ENCODE measurements at places on chromosomes 11 and 22.

GRCh38 chr11:61021661-61022212 lies 50.3 kb downstream of the CD6 start:
- DNase-seq, result peak; percentile 76

GRCh38 chr11:129605815-129606214 lies 209.8 kb upstream of the TMEM45B start:
- DNase-seq, result no peak

DNA sequence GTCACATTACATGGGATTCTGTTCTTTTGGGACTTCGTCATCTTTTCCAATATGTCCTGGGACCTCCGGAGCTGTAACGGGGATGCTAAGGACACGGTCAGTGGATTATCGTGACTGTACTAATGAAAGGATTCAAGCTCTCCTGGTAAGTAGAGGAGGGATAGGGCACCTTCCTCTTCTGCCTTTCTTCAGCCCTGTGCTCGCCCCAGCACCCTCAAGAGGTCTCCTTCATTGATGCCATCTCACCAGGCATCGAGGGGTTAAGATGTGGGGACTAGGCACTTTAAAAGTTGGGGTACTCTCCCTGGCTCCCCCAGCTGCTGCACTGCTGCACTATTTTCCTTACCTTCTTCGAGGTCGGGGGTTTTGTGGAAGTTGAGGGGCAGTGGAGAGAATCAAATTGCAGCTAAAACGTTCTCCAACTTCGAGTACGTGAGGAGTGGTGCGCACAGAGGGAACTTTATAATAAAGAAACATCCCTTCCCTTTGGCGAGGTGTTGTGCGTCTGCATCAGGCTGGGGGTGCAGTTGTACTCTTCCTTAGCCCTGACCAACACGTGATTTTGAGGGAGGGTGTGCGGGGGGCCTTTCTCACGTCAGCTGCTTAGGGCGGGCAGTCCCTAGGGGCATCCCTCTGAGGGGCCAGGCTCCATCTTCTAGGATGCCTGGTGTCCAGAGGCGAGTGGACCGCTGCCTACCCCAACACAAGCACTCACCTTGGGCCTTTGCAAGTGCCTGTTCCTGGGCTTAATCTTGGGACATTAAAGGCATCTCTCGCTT lies 96.1 kb downstream of the GRAMD1B start:
- no peak for DNase-seq

DNA sequence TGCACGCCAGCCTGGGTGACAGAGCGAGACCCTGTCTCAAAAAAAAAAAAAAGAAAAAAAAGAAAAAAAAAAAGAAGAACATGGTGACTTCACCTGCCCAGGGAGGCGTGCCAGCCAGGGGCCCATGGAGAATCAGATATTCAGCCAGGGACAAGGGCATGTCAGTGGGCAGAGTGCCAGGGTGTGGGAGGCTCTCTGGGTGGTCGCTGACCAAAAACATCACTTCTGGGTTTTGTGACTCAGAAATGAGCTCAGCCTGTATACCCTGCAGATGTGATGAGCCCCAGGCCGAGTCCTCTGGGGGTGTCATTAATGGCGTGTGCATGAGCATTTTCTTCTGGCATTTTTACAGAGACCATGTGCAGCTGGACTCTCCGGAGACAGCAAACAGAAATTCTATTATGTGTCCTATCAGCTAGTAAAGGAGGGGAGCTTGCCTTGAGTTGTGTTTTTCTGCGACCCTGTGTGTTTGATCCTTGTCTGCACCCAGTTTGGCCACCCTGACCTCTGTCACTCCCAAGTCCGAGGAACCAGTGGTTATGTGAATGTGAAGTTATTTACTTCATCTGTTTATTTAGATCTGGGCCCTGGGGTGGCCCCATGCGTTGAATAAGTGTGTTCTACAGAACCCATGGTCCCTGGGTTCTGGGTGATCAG lies 53.6 kb downstream of the BCR start:
- DNase-seq, result no peak

DNA sequence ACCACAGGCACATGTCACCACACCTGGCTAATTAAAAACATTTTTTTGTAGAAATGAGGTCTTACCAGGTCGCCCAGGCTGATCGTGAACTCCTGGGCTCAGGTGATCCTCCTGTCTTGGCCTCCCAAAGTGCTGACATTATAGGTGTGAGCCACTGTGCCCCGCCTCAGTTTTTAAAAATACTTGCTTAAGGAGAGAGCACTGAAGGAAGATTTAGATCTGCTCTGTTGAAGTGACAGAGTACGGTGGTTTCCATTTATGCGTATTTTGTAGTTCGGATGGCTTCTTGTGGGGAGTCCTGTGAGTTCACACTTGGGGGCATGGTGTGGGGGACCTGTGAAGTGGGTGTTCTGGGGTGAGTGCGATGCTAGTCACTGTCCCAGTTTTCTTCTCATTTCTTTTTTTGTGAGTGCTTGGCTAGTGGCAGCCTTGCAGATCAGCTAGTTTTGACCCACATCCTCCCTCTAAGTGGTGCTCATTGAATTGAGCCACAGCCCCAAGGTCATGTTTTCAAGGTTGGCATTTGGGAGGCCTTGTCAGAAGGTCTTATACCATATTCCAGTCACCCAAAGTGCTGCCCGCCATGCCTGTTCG lies 31.5 kb downstream of the PTPRJ start:
- peak; percentile 29 for DNase-seq

DNA sequence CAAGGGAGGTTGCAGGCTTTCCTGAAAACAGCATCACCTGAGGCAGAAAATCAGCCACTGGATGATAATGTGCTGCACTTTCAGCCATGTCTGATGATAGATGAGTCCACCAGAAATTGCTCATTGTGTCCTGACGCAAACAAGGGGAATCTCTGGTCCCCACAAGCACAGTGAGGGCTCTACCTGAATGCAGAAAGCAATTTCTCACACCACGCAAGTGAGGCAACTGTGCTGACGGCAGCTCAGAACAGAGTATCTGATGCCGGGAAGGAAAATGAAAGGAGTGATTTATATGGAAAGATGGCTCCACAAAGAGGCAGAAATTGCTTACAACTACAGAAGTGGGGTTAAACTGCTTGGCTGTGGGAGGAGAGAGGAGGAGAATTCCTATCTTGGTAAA lies 867.1 kb downstream of the OPCML start:
- no peak for DNase-seq

GRCh38 chr22:19930551-19931486 lies 10.8 kb upstream of the COMT start:
- DNase-seq, result no peak

GRCh38 chr11:2555891-2556290 lies 111.1 kb downstream of the KCNQ1 start:
- DNase-seq, result no peak

DNA sequence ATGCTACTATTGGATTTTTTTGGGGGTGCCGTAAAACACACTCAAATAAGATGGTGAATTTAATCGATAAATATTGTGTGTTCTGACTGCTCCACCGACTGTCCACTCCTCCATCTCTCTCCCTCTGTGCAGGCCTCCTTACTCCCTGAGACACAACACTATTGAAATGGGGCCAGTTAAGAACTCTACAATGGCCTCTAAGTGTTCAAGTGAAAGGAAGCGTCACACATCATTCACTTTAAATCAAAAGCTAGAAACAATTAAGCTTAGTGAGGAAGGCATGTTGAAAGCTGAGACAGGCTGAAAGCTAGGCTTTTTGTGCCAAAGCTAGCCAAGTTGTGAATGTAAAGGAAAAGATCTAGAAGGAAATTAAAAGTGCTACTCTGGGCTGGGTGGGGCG lies 156.7 kb downstream of the CTTN start:
- DNase-seq, result no peak

DNA sequence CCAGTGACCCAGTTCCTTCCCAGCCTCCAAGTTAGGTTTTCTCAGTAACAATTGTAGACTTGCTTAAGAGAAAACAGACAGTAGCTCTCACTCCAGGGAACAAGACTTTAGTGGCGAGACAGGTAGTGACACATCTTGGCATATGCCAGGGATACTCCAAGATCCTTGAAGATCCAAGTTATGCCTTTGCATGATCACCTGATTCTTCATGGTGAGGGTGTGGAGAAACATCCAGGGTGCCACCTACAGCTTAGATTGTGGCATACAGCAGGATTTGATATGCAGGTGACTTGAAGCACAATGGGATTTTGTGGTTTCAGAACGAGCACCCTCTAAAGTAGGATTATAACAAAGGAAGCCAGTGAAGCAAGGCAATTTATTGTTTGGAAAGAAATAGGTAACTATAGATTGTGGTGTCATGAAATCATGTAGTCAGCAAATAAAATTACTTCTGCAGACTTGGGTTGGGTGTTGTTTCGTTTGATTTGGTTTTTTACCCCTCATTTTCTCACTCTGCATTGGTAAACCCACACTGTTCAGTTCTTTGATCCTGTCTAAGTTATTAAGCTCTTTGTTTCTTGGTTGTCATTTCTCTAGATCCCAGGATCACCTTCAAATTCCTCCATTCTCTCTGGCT lies 9.2 kb downstream of the POU2AF3 start:
- no peak for DNase-seq

DNA sequence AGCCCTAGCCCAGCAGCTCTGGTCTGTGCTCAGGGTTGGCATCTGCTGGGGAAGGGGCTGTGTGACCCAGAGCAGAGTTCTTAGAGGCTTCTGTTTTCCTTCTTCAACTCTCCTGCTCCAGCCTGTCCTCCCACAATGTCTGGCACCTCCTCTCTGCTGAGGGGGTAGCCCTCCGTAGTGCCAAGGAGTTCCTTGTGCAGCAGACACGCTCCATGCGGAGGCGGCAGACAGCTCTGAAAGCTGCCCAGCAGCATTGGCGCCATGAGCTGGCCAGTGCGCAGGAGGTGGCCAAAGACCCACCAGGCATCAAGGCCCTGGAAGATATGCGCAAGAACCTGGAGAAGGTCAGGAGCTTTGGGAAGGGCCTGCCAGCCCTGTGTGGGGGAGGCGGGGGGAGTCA lies 69.3 kb downstream of the CEP164 start:
- DNase-seq, result no peak

- DNase-seq, result no peak
Observed at GRCh38 chr22:43110927-43111623, 525 bp downstream of the BIK start.

- DNase-seq, result no peak
Observed at GRCh38 chr11:112166562-112166961, 610 bp upstream of the TEX12 start.

GRCh38 chr11:66388780-66389386 lies 17.3 kb upstream of the SLC29A2 start:
- no peak for DNase-seq

Measured in stimulated activated CD8-positive, alpha-beta memory T cell treated with anti-CD3 and anti-CD28 coated beads, Interleukin-4, amount 100 ng/mL, for 1 hour (primary cell).